ENCODE measurements at places on chromosomes 3 and 15.

DNA sequence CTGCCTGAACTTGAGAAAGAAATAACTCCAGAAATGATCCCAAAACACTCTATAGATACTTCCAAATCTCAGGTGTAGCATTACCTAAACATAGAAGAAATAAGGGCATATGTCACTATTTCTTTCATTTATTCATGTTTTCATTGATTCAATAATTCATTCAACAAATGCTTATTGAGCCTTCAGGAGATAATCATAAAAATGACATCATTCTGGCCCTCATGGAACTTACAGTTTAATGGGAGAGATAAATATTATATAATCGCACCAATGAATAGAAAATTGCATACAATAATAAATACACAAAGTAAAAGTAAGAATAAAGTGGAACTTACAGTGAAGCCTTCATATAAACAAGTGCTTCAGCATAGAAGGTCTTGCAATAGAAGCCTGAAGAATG, 58.1 kb upstream of the NR2F2 start:
- DNase-seq = no peak

- no peak for DNase-seq
These were observed 89.5 kb downstream of the FGF12 start for GRCh38 chr3:192637803-192638202.

DNA sequence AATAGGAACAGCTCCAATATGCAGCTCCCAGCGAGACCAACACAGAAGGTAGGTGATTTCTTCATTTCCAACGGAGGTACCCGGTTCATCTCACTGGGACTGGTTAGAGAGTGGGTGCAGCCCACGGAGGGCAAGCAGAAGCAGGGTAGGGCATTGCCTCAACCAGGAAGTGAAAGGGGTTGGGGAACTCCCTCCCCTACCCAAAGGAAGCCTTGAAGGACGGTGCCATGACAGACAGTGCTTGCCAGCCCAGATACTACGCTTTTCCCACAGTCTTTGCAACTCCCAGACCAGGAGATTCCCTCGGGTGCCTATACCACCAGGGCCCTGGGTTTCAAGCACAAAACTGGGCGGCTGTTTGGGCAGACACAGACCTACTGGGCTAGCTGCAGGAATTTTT, 576.9 kb upstream of the NECTIN3 start:
- DNase-seq = no peak

- peak; percentile 38 for DNase-seq
These were observed 27.6 kb downstream of the CHST14 start for GRCh38 chr15:40498418-40498817.

DNA sequence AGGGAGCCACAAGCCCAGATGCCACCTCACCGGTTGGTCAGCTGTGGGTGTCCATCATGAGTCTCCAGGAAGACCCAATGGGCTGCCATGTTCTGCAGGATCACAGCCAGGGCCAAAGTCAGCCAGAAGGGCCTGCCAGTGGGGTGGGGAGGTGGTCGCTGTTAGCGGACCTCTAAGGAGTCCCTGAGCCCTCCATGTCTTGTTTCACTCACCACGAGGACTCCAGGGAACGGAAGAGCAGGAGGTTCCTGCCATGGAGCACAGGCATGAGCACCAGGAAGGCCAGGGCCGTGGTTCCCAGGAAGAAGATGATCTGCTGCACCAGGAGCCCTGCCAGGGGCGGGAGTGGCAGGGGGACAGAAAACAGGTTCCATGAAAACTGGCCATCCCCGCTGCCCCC, 8.6 kb downstream of the ISLR start:
- DNase-seq = no peak

All from AG04450 (cell line).